ENCODE measurements at places on chromosomes 2 and 18. TPM values are rescaled to one million over a fixed set of nuclear protein-coding genes. Genes with fewer than 3 reads are reported as not detected.
A peak's percentile ranks its signal among the peaks of the same experiment; 100 is the strongest.

The HOXD1 gene
- not detected for total RNA-seq

The ZBTB14 gene
- 51.2 TPM for total RNA-seq

The ACVR1 gene
- 26.9 TPM for total RNA-seq

The TRIM43B gene
- total RNA-seq = not detected

The APOB gene
- total RNA-seq = not detected

- no peaks in the 10 kb centered on the region for H3K4me1 ChIP-seq
- no peak overlapping the region for H3K4me3 ChIP-seq
- H3K27ac ChIP-seq = no peak overlapping the region
- no peaks in the 10 kb centered on the region for H3K36me3 ChIP-seq
- H3K27me3 ChIP-seq = no peaks in the 10 kb centered on the region
Observed at GRCh38 chr2:41182961-41183360, 731.1 kb upstream of the SLC8A1 start.

DNA sequence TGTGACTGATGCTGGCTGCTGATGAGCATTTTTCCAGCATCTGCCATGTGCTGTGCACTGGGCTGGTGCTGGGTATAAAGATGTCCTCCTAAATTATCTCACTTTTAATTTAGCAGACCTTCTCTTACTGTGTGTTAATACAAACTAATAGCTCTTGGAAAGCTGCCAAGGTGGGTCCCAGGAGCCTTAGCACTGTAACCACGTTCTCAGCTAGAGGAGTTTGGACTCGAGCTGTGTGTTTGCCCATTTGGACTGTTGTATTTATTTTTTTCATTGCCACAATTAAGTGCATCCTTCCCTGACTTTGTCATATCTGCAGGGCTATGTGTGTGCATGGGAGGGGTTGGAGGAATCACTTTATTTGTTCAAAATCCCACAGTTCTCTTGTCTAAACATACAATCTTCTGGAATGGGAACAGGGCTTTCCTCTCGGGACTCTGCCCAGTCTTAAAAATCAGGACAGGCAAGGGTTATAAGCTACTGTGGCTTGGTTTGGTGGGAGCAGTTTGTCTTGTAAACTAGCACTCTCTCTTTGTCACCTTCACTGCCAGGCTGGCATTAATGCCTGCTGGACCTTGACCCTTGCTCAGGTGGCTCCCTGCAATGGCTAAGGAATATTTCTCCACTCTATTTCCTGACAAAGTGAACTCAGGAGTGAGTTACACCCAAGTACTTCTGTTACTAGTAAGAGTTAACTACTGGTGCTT is 129.7 kb upstream of the MGAT5 start:
- peaks cover 83% of the 10 kb centered on the region for H3K4me1 ChIP-seq
- H3K27me3 ChIP-seq = no peaks in the 10 kb centered on the region

- no peak overlapping the region for H3K27ac ChIP-seq
- no peak for DNase-seq
- H3K4me1 ChIP-seq = no peaks in the 10 kb centered on the region
- no peak overlapping the region for H3K4me3 ChIP-seq
- no peaks in the 10 kb centered on the region for H3K36me3 ChIP-seq
Observed at GRCh38 chr2:149430743-149431736, 100.7 kb downstream of the LYPD6 start.

DNA sequence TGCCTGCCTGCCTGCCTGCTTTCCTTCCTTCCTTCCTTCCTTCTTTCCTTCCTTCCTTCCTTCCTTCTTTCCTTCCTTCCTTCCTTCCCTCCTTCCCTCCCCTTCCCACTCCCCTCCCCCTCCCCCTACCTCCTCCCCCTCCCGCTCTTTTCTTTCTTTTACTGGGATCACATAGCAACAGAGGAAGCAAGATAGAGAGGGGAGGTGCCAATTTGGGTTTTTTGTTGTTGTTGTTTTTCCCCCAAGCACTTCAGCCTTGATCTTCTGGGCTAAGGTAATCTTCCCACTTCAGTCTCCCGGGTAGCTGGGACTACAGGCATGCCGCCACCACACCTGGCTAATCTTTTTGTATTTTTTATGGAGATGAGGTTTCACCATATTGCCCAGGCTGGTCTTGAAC is 20.0 kb downstream of the PPM1B start:
- no peak overlapping the region for H3K4me3 ChIP-seq
- no peak overlapping the region for H3K27ac ChIP-seq
- no peak for DNase-seq
- H3K36me3 ChIP-seq = no peaks in the 10 kb centered on the region
- peaks cover 75% of the 10 kb centered on the region for H3K4me1 ChIP-seq

DNA sequence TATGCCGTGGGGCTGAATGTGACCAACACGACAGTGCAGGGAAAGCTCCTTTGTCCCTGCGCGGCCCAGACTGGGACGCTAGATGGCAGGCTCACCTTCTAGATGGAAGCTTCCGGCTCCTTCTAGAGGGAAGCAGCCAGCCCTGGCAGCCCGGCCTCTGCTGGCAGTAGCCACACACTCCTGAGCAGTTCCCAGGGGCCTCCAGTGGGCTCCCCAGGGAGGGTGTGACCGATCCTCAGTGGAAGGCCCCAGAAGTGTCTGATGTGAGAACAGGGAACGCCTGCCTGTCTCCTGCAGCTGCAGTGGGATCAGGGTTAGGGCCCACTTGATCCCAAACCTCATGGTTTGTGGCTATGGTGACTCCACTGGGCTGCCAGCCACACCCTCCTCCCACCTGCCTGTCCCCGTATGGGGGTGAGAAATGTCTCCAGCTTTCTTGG is 48.5 kb upstream of the LRPPRC start:
- H3K27ac ChIP-seq = no peak overlapping the region
- H3K27me3 ChIP-seq = no peaks in the 10 kb centered on the region
- no peaks in the 10 kb centered on the region for H3K36me3 ChIP-seq
- peak; percentile 65 for DNase-seq

- H3K4me3 ChIP-seq = no peak overlapping the region
- H3K4me1 ChIP-seq = no peaks in the 10 kb centered on the region
- no peak overlapping the region for H3K27ac ChIP-seq
- no peaks in the 10 kb centered on the region for H3K36me3 ChIP-seq
- no peak for DNase-seq
Observed at GRCh38 chr2:235066895-235067294, 115.1 kb downstream of the SH3BP4 start.

- H3K4me3 ChIP-seq = peak overlapping the region; percentile 34
- H3K36me3 ChIP-seq = peaks cover 72% of the 10 kb centered on the region
- DNase-seq = peak; percentile 84
- H3K4me1 ChIP-seq = peaks cover 100% of the 10 kb centered on the region
- no peaks in the 10 kb centered on the region for H3K27me3 ChIP-seq
- peak overlapping the region; percentile 47 for H3K27ac ChIP-seq
Observed at GRCh38 chr2:12728221-12728777, 11.6 kb downstream of the TRIB2 start.

GRCh38 chr2:105674401-105674800 is 70.3 kb upstream of the NCK2 start:
- DNase-seq = no peak
- no peak overlapping the region for H3K4me3 ChIP-seq
- no peak overlapping the region for H3K27ac ChIP-seq
- no peaks in the 10 kb centered on the region for H3K27me3 ChIP-seq

Data from CD4-positive, alpha-beta memory T cell (primary cell).